ENCODE measurements at places on chromosomes 11 and 22. TPM values are rescaled to one million over a fixed set of nuclear protein-coding genes. Genes with fewer than 3 reads are reported as not detected.

GRCh38 chr22:42319386-42319785 lies 48.9 kb upstream of the TCF20 start:
- no peak for DNase-seq

DNA sequence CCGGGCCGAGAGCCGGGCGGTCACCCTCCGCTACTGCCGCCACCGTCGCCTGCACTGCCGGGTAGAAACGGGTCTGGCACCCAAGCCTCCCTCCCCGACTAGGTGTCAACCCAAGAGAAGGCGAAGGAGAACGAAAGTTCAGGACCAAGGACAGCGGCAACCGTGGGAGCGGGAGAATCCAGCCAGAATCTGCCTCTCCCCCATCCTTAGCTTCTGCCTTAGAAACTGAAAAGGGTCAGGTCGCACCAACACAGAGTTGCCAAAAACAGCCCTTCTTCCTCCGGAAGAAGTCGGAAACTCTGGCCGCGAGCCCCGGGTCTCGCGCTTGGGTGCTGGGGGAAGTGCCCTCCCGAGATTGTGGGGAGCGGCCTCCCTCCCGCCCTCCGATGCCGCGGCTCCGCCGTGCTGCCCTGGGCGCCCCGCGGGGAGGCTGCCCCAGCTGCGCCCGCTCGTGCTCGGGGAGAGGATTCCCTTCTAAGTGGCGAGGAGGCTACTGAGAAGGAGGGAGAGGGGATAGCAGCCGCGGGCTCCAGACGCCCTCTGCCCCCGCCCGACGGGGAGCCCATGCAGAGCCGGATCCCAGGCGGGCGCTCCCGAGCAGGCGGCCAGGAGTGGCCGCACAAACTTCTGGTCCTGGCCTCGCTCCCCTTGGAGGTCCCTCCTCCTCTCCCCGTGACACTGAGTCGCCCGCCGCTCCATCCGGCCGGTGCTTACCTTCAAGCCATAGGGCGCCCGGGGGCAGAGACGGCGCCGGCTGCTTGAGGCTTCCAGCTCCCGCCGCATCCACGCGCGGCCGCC lies 637 bp downstream of the DRD2 start:
- DNase-seq: peak; percentile 54

DNA sequence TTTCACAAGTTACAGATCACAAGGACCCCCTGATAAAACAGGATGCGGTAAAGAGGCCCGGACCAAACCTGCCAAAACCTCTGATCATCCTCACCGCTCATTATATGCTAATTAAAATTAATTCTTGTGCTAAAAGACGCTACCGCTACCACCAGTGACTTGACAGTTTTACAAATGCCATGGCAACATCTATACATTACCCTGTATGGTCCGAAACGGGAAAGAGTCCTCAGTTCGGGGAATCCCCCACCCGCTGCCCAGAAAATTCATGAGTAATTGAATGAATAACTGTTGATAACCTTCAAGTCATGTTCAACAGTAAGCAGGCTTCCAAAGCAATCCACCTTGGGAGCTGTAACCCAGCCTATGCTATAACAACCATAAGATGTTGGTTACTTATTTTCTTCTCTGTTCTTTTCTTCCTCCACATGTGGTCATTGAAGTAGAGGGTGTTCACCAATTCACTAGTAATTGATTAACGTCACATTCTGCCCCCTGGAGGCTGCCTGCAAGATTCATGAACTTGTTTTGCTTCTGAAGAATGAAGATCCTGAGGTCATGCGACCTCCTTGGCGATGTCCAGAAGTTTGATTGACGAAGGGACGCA lies 20.6 kb downstream of the APOBEC3H start:
- no peak for DNase-seq

GRCh38 chr22:42116848-42117424 lies 13.7 kb downstream of the CYP2D6 start:
- DNase-seq: no peak

The RAG1 gene
- total RNA-seq: 0.25 TPM

The LMO1 gene
- not detected for total RNA-seq

The KRTAP5-10 gene
- total RNA-seq: not detected

DNA sequence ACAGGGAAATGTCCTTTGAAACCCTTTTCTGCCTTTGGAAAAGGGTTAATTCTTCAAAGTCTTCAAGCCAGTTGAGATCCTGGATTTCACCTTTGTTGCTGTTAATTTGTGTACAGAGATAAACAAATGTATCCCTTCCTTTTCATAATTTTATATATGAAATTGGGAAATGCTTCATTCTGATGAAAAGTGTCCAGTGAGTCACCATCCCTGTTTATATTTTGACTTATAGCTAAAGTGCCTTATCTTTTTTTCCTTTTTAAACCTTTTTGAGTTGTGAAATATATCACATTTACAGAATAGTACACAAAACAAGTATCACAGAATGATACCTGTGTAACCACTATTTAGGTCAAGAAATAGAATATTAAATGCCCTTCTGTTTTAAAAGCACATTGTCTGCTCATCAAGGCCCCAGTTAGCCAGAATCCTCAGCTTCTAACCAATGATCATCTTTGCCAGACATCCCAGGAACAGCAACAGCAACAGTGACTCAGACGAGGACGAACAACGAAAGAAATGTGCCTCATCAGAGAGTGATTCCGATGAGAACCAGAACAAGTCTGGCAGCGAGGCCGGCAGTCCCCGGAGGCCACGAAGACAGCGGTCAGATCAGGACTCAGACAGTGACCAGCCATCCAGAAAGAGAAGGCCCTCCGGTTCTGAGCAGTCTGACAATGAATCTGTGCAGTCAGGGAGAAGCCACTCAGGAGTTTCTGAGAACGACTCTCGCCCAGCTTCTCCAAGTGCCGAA lies 27.3 kb downstream of the CTR9 start:
- no peak for DNase-seq

The SPI1 gene
- total RNA-seq: 15.5 TPM

The GALNT18 gene
- 22.1 TPM for total RNA-seq

DNA sequence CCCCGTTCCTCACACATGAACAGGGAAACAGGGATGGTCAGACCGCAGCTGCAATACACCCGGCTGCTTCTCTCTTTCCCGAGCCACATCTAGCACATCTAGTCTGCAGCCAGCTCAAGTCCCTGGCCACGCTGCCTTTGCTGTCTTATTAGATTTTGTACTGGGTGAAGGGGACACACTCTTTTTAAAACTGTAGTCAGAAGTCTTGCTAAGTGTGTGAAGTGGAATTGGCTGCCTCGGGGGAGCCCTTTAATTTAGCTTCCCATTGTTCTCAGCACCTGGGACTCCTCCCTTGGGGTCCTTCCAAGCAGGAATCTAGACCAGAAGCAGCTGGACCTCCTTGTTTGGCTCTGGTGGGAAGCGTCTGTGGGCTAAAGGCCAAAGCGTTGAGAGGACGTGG lies 420.0 kb downstream of the CTTN start:
- DNase-seq: no peak
